ENCODE measurements at places on chromosomes 3 and 15. TPM values are rescaled to one million over a fixed set of nuclear protein-coding genes. Genes with fewer than 3 reads are reported as not detected.

GRCh38 chr3:112751564-112752512 lies 94.8 kb downstream of the CD200R1L start:
- DNase-seq, result no peak

DNA sequence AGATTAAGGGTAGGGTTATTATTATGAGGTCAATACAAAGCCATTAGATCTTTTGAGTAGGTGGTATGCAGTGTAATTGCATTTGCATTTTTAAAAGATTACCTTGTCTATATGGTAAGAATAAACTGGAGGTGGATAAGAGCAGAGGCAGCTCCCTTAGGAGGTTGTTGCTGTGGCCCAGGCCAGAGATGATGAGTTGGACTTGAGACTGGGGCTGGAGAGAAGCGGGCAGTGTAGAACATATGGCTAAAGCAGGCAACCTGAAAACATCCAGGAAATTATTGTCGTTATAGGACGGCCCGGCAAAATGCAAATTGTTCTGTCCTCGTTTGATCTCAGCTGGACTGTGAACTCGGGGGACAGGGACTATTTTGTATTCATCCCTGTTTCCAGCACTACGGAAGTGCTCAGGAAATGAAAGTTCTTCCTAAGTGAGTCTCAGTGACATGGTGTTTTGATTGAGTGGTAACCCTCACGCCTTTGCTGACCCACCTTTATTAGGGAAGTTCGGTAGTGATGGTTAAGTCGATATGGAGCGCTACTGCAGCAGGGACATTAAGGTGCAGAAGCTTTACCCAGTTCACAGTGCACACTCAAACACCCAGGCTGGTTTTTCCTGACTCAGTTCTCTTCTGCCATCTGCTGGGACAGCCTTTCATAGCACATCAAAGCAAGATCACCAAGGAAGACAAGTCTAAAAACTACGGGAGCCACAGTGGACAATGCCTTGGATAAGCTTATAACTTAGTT lies 27.2 kb upstream of the VPS33B start:
- DNase-seq, result peak; percentile 63

DNASE1L3 gene
- total RNA-seq, result 1.6 TPM

DNA sequence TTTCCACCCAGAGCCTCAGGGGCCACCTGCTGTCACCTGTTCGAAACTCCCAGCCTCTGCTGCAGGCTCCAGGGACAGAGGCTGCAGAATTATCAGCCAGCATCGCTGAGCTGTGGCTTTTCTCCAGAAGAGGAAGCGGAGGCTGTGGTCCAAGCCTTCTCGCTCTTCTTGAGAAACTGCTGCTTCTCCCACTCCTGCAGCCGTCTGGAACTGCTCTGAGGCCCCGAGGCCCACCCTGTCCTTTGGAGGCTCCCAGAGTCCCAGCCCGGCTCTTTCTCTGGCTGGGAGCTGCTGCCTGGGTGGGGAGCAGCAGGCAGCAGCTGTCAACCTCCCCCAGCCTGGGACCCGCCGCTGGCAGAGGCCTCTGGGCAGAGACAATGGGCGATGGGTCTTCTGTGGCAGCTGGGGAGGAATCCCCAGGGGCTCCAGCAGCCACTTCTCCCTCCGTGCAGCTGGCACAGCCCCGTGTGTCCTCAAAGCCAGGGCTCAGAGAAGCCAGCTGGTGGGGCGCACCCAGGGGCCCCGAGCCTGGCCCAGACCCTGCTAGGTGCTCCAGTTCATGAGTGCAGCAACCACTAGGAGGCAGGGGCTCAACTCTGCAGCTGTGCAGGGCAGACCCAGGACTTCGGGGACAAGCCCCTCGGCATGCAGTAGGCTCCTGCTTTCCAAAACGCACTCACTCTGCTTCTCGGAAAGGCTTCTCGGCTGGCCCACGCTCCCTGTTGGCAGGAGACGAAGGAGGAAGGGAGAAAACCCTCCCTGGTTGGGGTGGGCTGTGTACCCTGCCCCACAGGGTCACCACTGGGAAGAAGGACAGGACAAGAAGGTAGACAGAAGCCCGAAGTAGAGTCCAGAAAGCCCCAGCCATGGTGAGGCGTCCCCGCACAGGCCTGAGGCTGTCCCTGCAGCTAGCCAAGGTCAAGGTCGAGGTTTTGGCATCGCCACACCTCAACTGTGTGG lies 49.9 kb upstream of the FURIN start:
- no peak for DNase-seq

GRCh38 chr15:36364377-36364776 lies 215.0 kb upstream of the CDIN1 start:
- no peak for DNase-seq

GRCh38 chr15:64775551-64776401 lies at the start of gene RBPMS2:
TSS of gene RBPMS2 (minus strand) at chr15:64775589. CDS start at chr15:64775319, 270 bp downstream.
- DNase-seq, result peak; percentile 26

DNA sequence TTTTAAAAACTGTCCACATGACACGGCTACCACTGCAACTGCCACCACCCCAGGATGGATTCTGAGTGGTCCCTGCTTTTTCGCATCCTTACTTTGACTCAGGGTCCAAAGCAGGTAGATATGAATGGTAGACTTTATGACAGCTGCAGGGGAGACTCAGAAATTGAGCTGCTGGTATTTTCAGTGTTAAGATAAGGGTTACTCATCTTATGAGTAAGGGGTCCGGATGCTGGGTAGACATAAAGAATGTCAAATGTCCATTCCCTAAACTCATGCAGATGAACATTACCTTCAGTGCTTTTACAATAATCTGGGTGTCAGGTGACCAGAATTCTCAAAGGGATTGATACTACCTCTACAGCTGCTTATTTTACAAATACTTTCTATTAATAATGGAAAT lies 25.9 kb upstream of the BBX start:
- no peak for DNase-seq

DNA sequence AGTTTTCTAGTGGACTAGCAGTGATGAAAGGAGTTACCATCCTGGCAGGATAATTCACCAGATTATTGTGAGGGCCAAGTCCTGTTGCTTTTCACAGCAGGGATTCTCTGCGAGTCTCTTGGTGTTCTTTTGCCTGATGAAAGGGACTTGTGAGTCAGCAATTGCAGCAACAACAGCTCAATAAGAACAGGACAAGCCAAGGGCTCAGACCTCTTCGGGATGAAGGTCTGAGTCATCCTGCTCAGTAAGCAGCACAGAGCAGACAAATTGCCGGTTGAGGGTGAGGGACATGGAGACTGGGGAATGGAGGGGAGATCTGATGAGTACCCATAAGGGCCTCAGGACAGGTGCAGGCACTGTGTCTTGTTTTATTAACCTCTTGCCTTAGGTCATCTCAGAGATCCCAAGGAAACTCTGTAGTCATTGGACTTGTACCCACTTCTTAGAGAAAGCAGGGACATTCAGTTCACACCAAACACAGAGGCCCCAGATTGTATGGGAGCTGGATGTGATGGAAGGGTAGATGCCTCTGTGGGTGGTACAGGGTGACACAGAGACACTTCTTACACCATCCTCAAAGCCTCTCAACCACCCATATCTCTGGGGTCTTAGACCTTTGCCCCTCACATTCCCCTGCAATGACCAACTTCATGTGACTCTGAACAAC lies 173.8 kb upstream of the TLE3 start:
- no peak for DNase-seq

- no peak for DNase-seq
These were observed 26.4 kb downstream of the NUP210 start for GRCh38 chr3:13393427-13394360.

GRCh38 chr3:71366988-71367604 lies 216.4 kb downstream of the FOXP1 start:
- DNase-seq, result no peak

GRCh38 chr3:184306341-184306972 lies 7.4 kb downstream of the PSMD2 start:
- no peak for DNase-seq

SH3GL3 gene
- 9.4 TPM for total RNA-seq

- no peak for DNase-seq
These were observed 126.7 kb upstream of the NSMCE3 start for GRCh38 chr15:29396176-29396811.

DNA sequence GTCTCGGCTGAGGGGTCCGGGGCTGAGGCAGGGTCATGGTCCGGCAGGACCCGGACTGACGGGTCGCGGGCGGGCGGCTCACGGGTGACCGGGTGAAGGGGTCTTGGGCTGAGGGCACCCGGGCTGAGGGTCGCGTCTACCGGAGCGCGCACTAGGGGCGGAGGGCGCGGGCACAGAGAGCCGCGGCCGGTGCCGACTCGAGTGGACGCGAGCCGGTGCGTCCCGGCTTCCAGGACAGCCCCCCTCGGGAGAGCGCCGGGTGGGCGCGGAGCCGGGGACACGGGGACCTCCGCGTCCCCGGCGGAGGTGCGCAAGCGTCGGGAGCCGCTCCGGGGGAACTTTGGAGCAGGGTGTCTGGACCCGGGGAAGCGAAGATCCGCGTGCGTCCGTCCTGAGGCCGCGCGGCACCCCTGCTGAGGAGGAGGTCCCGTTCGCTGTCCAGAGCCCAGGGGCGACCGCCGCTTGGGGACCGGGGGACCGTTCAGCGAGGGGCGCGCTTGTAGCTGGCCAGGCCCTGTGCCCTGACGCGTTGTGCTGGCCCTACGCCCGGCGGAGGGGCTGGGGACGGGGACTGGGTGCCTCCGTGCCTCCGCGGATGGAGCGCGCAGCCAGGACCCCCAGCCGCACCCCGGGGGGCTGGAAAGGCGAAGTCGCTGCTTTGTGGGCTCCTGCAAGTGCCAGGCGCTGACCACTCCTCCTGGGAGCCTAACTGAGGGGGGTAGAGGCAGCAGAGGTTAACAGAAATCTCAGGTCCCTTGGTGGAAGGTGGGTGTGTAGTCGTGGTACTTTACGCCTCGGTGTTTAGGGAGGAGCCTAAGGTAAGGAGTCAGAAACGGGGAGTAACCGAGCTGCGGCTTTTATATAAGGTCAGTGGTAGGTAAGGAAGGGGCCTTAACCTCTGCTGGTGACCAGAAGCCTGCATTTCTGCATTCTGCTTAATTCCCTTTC lies at the start of gene PPARG:
Gene PPARG, plus strand, starts transcription at position 889 of the 948 bp plus-strand sequence. CDS start 90,642 bp downstream, outside the sequence.
- peak; percentile 34 for DNase-seq

DNA sequence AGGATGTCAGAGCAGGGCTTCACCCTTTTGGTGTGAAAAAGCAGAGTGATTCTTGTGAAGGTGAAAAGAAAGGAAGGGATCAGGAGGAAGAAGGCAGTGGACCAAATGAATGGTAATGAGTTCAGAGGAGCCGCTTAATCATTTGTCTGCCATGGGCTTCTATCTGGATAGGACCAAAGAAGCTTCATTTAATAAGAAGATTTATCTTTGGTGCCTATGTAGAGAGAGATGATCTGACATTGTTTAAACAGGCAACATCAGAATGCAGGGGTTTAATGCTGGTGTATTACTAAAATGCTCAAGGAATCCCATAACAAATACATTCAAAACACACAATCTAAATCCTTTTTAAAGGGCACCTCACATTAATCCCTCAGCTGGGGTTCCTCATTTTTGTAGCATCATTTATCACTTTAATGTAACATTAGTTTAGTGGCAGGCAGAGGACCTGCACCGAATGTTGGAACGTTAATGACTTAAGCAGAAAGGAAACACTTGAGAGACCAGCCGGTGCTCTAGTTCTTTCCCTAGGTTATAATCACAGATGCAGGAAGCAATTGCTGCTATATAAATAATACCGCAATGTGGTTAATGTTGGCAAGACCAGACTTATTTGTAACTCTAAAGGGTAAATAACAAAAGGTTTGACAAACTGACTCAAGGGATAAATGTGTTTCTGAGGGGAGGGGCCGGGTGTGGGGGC lies 27.9 kb upstream of the IL1RAP start:
- no peak for DNase-seq

- peak; percentile 31 for DNase-seq
These were observed at the start of gene LRRC2 for GRCh38 chr3:46566040-46566641. TSS of gene LRRC2 (minus strand) at chr3:46566302. CDS start at chr3:46551591, 14,711 bp downstream.

DNA sequence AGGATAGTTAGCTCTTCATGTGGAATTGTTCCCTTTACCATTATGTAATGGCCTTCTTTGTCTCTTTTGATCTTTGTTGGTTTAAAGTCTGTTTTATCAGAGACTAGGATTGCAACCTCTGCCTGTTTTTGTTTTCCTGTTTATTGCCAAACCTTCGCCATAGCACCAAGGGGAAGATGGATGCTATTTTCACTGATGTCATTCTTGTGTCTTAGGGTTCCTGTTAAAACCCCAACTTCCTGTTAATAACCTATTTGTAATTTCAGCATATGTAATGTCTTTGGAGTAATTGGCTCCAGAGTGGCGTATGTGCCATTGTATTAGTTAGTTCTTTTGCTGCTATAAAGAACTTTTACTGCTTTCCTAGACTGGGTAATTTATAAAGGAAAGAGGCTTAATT lies 10.8 kb downstream of the SAMMSON start:
- no peak for DNase-seq

DNA sequence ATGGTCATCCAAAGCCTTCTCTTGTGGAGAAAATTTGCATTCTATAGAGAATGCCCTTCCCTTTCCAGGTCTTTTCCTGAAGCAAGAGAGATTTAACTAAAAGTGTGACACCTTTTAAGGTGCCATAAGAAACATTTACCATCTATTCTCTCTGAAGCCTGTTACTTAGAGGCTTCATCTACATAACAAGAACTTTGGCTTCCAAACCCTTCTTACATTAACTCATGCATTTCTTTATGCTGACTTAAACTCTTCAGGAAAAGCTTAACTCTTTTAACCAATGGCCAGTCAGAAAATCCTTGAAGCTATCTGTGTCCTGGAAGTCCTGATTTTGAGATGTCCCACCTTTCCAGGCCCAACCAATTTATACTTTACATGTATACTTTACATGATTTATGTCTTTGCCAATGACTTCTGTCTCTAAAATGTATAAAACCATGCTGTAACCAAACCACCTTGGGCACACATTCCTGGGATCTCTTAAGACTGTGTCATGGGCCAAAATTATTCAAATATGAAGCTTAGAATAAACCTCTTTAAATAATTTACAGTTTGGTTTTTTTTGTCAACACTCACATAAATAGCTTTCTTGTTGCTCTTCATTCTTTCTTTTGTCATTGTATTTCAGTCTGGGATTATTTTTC lies 472.6 kb upstream of the NECTIN3 start:
- no peak for DNase-seq

DNA sequence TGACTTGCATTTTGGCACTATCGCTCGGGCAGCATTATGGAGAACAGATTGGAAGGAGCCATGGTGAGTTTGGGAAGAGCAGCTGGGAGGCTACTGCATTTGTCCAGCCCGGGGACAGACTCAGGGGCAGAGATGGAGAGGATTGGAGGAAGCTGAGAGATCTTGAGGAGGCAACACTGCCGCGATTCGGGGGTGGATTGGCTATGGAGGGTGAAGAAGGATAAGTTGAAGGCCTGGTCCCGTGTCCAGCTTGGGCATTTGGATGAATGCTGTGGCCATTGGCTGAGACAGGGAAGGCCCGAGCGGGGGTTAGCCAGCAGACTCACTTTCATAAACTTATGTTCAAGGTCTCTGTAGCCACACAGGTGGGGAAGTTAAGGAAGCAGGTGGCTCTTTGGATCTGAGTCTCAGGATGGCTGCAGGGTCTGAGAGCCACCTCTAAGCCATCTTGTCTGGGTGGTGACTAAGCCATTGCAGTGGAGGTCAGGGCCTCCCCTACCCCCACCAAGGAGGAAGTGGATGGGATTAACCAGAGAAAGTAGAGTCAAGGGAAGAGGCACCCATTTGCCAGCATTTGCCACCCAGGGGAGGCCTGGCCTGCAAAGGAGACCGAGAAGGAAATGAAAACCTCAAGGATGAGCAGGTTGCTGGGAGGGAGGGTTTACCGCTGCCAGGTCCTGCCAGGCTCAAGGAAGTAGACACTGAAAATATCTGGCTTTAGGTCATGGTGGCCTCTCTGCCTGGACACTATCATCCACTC lies 144.0 kb upstream of the TLE3 start:
- DNase-seq, result no peak

GRCh38 chr3:150384296-150385212 lies 23.5 kb upstream of the TSC22D2 start:
- peak; percentile 32 for DNase-seq
